ENCODE measurements at places on chromosomes 2 and 18.

GRCh38 chr18:41391616-41392595 lies 563.1 kb upstream of the PIK3C3 start:
- no peak for DNase-seq

GRCh38 chr2:234536178-234536965 lies 39.5 kb upstream of the ARL4C start:
- DNase-seq, result no peak

- no peak for DNase-seq
Observed at GRCh38 chr2:95539836-95540235, 52.0 kb upstream of the TRIM43 start.

GRCh38 chr2:158967114-158967730 lies 1.2 kb upstream of the TANC1 start:
- DNase-seq, result no peak

DNA sequence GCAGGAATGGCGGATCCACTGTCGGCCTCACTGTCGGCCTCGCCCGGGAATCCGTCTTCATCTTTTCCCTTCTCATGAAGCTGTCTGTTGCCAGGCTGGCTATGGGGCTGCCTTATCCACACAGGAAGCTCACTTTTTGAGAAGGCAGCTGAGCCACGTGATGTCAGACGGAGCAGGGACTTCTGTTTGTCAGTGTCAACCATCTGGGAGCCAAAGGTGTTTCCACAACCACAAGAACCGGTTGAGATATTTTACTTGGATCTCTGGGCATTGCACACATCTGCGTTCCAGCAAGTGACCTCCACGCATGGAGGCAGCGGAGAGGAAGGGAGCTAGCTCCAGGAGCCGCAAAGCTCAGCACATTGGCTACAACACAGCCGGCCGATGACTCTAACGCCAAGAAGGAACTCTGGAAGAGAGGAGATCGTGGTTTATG lies 27.4 kb upstream of the TAF1B start:
- DNase-seq, result no peak

- DNase-seq, result peak; percentile 81
Observed at GRCh38 chr2:201860636-201861066, 54.3 kb downstream of the CDK15 start.

GRCh38 chr2:29726976-29727375 lies 194.4 kb downstream of the ALK start:
- peak; percentile 33 for DNase-seq

DNA sequence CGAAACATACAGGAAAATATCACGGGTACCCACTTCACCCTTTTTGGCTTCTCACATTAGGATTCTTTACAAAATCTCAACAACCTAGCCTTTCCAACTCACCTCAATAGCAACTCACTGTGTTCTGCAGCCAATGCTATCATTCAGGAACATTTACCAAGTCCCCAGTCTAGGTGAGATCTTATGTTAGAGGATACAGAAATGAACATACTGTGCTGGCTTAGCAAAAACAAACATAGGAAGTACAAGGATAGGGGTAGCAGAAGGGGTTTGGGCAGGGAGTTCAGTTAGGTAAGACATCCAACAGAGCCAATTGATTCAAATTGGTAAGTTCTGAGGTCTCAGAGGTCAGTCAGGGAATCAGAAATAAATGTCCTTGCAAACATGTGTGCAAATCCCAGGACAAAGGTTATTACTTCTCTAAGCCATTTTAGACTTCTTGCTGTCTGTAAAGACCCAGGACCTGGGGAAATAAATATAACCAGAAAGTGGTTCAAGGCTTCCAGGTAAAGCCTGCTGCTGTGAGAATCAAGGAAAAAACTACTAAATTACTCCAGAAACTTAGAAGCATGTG lies 556.3 kb upstream of the CHAC2 start:
- DNase-seq, result no peak

- no peak for DNase-seq
Observed at GRCh38 chr2:181240844-181241243, 216.3 kb upstream of the ITGA4 start.

- DNase-seq, result peak; percentile 96
Observed at GRCh38 chr2:149017116-149017985, 21.1 kb upstream of the LYPD6B start.

DNA sequence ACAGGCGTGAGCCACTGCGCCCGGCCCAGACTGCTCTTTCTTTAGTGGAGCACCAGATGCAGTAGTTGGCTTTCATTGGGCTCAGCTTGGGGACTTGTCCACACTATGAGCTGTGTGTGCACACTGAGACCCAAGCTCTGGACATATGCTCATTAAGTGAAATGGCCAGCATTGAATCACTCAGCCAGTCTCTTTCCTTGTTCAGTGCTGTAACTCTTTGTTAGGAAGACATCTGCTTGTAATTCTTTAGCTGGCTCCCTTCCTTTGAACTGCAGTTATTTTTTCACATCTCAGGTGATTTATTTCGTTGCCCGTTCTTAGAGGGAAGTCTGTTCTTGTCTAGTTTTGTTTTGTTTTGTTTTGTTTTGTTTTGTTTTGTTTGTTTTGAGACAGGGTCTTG lies 70.5 kb downstream of the CAB39 start:
- DNase-seq, result no peak

GRCh38 chr2:120814352-120814751 lies 78.7 kb downstream of the GLI2 start:
- no peak for DNase-seq

- no peak for DNase-seq
Observed at GRCh38 chr2:32745191-32745590, 117.3 kb downstream of the TTC27 start.

DNA sequence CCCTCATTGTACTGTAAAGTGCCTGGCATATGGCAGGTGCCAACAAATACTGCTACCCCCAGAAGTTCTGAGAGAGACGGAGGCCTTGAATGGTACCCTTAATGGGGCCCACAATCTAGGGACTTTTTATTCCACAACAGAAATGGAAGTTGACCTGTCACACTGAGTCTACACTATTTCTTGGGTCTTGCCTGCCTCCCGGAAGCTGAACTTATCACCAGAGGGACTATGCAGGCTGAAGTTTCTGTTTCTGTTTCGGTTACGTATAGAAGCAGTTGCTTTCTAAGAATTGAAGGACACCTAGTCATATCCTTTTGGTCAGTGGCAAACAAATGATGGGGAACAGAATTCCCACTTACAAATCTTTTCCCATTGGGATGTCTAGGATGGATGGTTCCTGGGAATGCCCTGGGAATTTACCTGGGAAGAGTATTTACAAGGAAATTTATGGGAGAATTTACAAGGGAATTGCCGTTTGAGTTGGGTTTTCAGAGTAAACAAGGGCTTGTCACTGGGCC lies 74.2 kb downstream of the HS1BP3 start:
- DNase-seq, result no peak

Data from spinal cord (tissue), 10 donors.